Left kidney (tissue), 8 donors: ENCODE measurements at places on chromosomes 13 and 19. TPM values are rescaled to one million over a fixed set of nuclear protein-coding genes. Genes with fewer than 3 reads are reported as not detected.

- DNase-seq: no peak
These were observed 90.1 kb downstream of the RGCC start for GRCh38 chr13:41547251-41548000.

Gene CHST8
- 0.17 TPM for polyA plus RNA-seq

- no peak for DNase-seq
These were observed 722 bp downstream of the DCAF15 start for GRCh38 chr19:13952931-13953531.

- DNase-seq: no peak
These were observed 79.1 kb downstream of the ZNF429 start for GRCh38 chr19:21584537-21584936.

DNA sequence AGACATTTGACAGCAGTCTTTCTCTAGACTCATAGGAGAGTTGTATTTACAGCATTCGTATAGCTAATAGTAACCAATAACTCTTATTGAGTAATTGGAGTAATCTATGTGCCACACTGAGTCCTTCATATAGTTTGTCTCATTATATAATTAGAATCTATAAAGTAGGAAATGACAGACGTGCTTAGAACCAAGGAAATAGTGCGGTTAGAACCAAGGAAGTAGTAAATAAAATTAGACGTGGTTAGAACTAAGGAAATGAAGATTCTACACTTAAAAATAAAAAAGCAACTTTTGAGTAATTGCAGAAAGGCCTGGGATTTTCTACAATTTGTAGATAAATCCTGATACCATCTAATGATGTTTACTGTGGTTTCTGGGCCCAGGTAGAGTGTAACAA lies 107.8 kb upstream of the TNFSF11 start:
- DNase-seq: no peak

Gene CAB39L
- 20.7 TPM for polyA plus RNA-seq

DNA sequence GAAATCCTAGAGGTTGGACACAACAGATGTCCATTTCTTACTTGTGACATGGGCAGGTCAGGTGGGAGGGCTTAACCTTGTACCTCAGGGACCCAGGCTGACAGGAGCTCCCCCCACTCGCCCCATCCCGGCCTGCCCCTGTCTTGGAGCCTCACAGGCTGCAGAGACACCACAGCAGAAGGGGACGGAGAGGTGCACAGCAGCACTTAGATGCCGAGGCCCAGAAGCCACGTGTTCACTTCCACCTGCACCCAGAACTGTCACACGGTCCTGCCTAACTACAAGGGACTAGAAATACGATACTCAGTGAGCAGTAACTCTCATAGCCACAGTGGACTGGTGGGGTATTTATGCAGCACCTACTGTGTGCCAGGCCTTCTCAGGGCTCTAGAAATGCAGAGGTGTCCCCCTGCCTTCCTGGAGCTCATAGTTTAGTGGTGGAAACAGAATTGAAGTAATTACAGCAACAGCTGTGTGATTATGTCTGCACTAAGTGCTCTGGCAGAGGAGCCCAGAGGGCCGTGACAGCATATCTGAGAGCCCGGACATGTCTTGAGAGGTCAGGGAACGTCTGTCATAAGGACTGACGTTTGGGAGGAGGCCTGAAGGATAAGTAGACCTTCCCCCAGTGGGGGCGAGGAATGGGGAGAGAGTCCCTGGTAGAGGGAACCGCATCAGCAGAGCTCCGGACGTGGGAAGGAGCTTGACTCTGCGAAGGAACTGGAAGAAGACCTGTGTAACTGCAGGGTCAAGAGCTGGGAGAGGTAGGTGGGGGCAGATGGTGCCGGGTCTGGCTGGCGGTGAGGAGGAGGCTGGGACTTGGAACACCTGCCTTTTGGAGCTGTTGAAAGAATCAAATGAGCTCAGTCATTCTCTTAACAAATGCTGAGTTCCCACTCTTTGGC lies 130.0 kb downstream of the SIPA1L3 start:
- no peak for DNase-seq

- DNase-seq: no peak
These were observed 25.6 kb downstream of the NOSIP start for GRCh38 chr19:49554701-49555181.

Gene SIGLEC8
- 0.07 TPM for polyA plus RNA-seq
